ENCODE measurements at places on chromosomes 16 and 17.

DNA sequence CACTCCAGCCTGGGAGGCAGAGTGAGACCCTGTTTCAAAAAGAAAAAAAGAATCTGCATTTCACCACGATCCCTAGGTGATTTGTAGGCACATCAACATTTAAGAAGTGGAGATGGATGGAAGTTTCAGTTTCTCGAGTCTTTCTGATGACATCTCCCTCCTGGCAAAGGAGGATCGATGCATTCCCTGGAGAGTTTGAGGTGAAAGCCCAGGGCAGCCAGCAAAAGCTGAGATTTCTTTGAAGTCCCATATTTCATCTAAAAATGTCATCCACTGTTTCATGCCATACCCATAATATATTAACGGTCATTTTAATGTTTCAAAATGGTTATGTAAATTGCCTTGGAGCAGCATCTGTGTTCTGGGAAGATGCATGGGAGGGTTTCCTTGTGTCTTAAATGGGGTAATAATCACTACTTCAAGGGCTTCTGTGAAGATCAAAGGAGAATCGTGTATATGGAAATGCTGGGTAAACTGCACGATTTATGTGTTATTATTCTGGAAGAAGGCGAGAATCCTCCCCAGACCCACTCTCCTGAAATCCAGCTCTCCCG, 63.4 kb downstream of the KATNIP start:
- no peak for DNase-seq

DNA sequence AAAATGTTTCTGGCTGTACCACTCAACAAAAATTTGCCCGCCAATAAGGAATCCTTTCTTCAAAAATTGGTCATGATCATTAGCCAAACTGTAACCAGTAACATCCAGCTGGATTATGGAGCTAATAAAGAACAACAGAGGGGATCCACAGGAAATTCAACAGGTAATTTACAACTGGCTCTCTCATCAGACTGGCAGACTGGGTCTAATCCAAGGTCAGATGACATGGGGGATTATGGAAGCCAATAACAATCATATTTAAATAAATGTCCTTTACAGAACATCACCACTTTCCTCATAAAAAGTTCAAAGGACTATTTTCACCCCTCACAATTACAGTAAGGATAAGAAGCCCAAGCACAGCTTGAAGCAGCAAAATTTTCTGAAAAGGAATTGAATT, 66.4 kb downstream of the KANSL1 start:
- DNase-seq, result no peak

- no peak for DNase-seq
These were observed 26.6 kb downstream of the GSE1 start for GRCh38 chr16:85639529-85640253.

DNA sequence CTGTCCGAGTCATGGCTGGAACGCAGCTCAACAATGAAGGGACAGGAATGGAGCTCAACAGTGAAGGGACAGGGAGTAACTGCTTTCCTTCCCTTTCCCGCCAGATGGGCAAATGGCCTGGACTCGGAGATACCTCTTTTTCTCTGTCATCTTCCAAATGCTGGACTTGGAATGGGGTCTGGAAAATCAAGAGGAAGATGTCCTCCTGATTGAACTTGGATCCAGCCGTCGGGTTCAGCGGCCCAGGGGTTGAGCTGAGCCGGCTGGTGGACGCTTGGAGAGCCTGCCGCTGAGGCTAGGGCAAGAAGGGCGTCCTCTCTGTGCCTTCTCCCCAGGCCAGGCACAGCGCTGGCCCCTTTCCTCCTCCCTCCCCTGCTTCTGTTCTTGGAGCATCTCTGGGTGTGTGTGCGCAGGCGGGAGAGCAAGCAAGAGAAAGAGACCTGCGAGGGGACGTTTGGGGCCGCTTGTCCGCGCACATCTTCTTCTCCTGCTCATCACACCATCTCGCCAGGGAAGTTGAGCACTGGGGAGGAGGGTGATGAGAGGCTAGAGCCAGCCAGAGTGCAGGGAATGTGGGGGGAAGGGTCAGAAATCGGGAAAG, 6.6 kb downstream of the NEUROD2 start:
- DNase-seq, result no peak

GRCh38 chr17:59175076-59175475, 19.5 kb downstream of the PRR11 start:
- no peak for DNase-seq

DNA sequence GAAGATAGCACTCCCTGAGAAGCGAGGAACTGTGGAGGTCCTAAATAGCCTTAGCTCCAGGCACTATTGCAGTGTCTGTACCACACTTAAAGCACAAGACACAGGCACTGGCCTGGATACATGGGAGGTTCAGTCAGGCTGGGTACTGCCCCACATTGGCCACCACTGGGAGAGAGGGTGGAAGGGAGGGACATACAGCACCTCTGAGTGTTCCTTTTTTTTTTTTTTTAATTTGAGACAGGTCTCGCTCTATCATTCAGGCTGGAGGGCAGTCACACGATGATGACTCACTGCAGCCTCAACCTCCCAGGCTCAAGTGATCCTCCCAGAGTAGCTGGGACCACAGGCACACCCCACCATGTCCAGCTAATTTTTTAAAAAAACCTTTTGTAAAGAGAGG, 1.4 kb downstream of the GSG1L2 start:
- DNase-seq, result no peak

DNA sequence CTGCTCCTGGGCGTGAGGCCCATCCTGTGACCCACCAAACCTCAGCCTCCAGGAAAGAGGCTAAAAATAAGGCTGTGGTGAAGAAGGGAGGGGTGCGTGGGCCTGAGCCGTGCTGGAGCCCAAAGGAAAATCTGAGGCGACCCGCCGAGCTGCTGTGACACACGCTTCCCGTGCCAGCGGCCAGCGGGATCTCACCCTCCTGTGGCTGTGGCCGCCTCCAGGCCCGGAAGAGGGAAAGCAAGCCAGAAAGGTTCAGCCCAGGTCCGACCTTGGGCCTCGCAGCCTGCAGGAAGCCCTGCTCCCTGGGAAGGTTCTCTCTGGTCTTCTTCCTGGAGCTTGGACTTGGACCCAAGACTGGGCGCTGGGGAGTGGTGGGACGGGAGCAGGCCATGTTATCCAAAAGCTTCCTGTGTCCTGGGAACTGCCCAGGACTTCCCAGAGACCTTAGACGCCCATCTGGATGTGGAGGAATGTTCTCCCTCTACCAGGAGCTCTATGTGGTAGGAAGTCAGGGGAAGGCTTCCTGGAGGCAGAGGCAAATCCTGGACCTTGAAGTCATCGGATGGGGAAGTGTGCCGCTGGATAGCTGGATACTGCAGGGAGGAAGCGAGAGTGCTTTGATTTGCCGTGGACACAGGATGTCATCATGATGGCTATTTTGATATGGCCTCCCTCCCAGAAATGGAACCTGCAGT, 11.4 kb downstream of the SPNS2 start:
- DNase-seq, result no peak

GRCh38 chr16:14444979-14445810, 184.9 kb downstream of the PARN start:
- no peak for DNase-seq

DNA sequence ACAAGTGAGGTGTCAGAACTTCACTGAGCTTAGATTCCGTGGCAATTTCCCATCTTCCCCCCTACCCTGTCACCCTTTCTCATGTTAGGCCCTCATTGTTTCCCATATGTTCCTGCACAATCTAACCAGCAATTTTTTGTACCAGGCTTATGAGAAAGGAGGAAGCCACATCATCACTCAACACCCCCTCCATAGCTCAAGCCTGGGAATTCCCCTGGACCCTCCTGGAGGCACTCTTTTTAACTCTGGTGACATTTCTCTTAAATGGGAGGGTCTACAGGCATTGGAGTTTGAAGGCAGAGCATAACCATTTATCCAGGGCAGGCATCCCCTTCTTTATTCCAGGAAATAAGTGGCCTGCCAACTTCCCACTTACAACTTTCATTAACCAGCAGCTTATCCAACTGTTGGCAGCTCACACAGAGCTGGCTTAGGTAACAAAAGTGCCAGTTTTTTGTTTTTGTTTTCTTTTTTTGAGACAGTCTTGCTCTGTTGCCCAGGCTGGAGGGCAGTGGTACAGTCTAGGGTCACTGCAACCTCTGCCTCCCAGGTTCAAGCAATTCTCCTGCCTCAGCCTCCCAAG, 10.4 kb upstream of the GLG1 start:
- DNase-seq, result no peak

- no peak for DNase-seq
These were observed 61.7 kb downstream of the KCNJ2 start for GRCh38 chr17:70230850-70231640.

DNA sequence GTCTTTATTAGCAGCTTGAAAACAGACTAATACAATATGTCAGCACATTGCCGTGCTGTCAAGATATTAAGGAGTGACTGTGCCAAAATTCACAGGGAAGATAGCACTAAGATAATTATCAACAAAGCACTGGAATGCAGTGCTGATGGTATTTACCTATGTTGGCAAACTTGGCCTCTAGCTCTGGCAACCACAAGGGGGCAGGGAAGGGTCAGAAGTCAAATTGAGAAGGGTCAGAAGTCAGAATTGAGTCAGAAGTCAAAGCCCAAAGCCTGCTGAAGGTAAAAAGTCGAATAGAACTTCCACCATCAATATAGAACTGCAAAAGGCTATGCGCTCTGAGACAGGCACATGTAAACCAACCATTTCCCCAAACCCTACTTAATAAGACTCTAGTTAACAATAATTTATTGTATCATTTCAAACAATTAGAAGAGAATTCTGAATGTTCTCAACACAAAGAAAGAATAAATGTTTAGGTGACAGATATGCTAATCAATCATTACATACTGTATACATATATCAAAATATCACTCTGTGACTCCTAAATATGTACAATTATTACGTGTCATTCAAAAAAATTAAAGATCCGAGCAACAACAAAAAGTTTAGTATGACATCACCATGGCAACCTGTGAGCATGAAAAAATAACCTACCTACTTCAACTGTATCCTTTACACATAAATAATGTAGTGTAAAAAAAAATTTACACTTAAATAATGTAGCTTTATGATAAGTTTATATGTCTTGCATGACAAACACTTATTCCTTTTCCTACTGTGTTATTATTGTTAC, 916.1 kb downstream of the KCNJ2 start:
- no peak for DNase-seq

GRCh38 chr17:42281571-42282096, 5.4 kb upstream of the STAT5B start:
- DNase-seq, result no peak

- DNase-seq, result no peak
These were observed 5.1 kb downstream of the TTYH2 start for GRCh38 chr17:74218436-74218835.

- DNase-seq, result no peak
These were observed 40.9 kb downstream of the SMARCE1 start for GRCh38 chr17:40606548-40607353.

DNA sequence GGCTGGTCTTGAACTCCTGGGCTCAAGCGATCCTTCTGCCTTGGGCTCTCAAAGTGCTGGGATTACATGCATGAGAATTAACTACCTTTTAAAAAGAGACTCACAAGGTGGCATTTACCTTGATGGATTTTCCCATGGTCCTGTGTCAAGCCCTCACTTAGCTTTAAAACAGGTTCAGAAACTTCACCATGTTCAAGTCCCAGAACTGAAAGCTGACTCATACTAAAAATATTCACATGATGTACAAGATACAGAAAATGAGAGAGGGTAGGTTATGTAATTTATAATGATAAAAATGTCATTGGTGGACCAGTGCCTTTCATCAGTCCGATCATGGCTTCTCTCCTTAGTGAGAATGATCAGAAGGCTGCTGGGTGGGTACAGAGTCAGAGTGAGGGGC, 4.3 kb upstream of the AKAP1 start:
- no peak for DNase-seq

DNA sequence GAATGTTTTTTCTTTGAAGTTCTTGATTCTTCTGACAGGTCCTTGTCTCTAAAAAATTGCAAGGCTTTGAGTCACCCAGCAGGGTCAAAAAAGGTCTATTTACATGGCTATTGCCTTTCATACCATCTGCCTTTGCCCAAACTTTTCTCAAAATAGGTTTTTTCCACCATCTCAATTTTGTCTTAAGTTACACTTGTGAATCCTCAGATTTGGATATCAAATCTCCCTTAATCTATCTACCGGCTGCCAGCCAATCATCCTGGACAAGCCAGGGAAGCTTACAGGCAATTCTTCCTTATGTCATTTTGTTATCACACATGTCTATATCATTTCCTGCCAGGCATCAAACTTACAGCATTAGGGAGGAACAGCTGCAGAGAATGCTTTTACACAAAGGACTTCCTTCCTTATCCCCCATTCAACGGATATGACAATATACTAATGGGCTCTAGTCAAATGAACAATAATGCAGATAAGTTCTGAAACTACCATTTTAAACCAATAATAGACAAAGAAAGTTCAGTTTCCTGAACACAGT, 104.1 kb upstream of the CORO6 start:
- peak; percentile 4 for DNase-seq

GRCh38 chr16:96935-97381, 18.9 kb downstream of the MPG start:
- no peak for DNase-seq

DNA sequence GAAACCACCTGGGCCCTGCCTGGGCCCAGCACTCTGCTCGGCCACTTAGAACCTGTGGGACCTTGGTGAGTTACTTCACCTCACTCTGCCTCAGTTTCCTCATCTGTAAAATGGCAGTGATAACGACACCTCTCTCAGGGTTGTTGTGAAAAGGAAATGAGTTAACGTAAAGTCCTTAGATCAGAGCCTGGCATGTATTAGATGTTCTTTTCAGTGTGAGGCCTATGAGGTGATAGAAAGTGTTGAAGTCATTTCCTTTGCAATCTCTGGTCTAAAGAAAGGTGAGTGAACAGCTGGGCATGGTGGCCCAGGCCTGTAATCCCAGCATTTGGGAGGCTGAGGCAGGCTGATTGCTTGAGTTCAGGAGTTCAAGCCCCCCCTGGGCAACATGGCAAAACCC, 51.7 kb upstream of the LGALS9 start:
- DNase-seq, result no peak

All from HS-27A (cell line).